ENCODE measurements at places on chromosomes 5 and 9. TPM values are rescaled to one million over a fixed set of nuclear protein-coding genes. Genes with fewer than 3 reads are reported as not detected.
A peak's percentile ranks its signal among the peaks of the same experiment; 100 is the strongest.

DNA sequence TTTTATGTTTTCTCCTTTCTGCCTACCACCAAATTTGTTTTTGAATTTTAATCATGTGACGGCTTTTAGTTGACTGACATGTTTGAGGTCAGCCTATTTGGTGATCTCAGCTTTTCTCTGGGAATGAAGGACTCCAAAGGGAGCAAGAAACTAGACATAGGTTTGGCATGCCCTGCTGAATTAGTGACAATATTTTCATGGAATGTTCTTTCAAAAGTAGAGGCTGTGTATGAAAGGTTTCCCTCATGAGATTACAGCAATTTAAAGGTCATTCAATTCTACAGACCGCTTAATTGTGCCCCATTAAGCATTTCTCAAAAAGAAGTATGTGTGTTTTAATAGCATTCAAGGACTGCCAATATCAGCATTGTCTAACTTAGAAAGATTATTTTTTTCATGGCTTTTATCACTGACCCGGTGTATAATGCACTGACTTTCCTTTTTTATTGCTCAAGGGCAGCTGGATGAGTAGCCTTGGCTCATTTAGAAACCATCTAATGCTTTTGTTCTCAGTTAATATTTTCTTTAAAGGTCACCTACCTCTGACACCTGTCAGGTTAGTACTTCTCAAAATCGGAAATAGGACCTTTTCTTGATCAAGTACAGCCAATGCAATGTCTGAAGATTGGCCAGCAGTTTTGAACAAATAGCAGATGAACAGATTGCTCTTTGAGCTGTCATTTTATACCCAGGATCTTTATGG is 8.1 kb upstream of the MLLT3 start:
- no peak overlapping the region for H3K27ac ChIP-seq
- no peaks in the 10 kb centered on the region for H3K4me1 ChIP-seq
- H3K27me3 ChIP-seq, result no peaks in the 10 kb centered on the region
- H3K4me3 ChIP-seq, result no peak overlapping the region
- no peak for DNase-seq
- no peaks in the 10 kb centered on the region for H3K36me3 ChIP-seq

GRCh38 chr9:137241490-137242268 is 592 bp downstream of the TUBB4B start:
- H3K27me3 ChIP-seq, result peaks cover 12% of the 10 kb centered on the region
- peaks cover 28% of the 10 kb centered on the region for H3K4me1 ChIP-seq
- peak; percentile 59 for DNase-seq
- H3K27ac ChIP-seq, result peak overlapping the region; percentile 100
- H3K36me3 ChIP-seq, result peaks cover 67% of the 10 kb centered on the region

DNA sequence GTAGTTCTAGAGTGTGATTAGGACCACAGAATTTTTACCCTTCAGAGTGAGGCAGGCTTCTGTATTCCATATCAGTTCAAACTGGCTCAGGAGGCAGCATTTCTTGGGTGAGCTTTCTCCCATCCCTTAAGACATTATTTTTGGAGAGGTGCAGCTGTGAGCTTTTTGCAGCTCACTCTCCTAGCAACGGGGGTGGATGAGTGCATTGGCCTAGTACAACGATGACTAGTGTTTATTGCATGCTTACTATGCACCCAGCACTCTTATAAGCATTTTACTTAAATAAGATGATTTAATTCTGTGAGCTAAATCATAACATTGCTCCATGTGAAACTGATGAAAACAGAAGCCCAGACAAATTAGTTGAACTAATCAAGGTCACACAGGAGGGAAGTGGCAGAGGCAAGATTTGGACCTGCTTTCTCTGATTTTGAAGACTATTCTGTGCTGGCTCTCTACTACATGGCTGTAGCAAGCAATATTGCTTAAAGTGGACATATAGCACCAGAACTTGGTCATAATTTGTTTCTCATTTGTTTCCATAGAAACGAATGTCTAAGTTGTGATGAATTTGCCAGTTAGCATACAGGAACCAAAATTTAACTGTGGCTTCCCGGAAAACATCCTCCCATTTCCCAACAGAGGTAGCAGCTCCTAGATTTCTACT is 372.1 kb upstream of the RIOK2 start:
- H3K4me1 ChIP-seq, result no peaks in the 10 kb centered on the region
- no peak for DNase-seq
- no peak overlapping the region for H3K4me3 ChIP-seq
- no peaks in the 10 kb centered on the region for H3K36me3 ChIP-seq
- H3K27ac ChIP-seq, result no peak overlapping the region

DNA sequence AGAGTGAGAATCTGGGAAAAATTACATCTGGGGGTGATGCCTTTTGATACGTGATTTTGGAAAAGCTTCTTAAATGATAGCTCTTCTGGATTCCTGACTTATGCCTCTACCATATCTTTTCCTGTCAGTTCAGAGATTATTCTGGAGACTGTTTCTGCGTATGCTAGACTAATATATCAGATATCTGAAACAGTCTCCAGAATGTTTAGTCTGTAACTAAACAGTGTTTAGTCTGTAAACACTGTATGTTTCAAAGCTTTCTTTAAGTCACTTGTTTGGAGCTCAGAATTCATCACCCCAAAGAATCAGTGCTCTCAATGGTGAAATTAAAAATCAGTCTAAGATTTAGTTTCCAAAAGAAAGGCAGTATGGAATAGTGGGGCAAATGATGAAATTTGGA is 19.7 kb downstream of the C9orf85 start:
- H3K27me3 ChIP-seq, result no peaks in the 10 kb centered on the region
- H3K27ac ChIP-seq, result no peak overlapping the region
- DNase-seq, result no peak

DNA sequence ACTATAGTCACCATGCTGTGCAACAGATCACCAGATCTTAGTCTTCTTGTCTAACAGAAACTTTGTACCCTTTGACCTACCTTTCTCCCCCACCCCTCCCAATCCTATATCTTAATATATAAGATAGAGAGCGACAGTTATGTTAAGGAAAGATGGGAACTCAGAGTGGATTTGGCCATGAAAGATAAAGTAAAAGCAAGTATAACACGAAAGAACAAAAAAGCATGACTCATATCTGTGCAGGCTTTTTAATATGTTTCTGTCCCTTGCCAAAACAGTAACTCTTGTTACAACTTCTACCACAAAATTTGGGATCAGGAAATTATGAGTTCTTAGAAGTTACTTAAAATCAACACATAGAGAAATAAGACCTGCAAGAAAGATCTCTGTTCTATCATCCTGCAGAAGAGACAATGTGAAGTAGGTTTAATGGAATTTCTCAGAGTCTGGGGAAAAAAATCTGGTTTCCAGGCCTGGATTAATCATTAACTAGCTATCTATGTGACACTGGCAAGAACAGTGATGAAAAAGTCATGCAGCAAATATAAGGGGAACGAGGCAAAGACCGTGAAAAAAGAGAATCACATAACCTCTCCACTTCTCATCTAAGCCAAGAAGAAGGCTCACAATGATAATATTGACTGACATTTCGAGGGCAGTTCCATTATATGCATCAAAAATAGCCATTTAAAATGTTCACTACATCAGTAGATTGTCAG is 18.6 kb downstream of the BAAT start:
- no peak for DNase-seq
- H3K4me3 ChIP-seq, result no peak overlapping the region
- peak overlapping the region; percentile 20 for H3K27ac ChIP-seq

- H3K27me3 ChIP-seq, result no peaks in the 10 kb centered on the region
- no peak for DNase-seq
- peaks cover 21% of the 10 kb centered on the region for H3K4me1 ChIP-seq
- H3K36me3 ChIP-seq, result no peaks in the 10 kb centered on the region
- no peak overlapping the region for H3K27ac ChIP-seq
These were observed 89.4 kb downstream of the SLC44A1 start for GRCh38 chr9:105333811-105334210.

DNA sequence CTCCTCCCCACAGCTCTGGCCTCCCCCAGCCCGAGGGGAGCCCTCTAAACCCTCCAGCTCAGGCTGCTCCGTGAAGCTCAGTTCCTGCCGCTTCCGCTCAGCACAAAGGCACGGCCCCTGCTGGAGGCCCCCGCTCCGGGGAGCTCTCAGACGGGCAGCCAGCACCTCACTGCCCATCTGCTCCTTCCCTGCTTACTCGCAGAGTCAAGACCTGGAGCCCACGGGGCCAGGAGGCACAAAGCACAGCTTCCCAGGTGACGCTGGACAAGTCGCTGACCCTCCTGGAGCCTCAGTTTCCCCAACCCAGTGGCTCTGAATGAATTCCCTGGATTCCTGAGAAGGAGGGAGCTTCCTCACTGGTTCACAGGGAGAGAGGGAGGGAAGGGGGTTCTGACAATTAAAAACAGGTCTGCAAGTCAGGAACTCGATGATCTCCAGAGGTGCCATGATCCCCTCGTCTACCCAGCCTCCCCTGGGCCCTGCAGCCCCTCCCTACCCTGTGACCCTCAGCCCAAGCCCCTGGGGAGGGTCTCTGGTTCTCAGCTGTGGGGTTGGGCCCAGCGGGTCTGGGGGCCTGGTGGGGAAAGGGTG is 36.2 kb downstream of the VAV2 start:
- H3K4me1 ChIP-seq, result peaks cover 9% of the 10 kb centered on the region
- H3K4me3 ChIP-seq, result no peak overlapping the region
- peaks cover 7% of the 10 kb centered on the region for H3K36me3 ChIP-seq
- no peaks in the 10 kb centered on the region for H3K27me3 ChIP-seq
- no peak overlapping the region for H3K27ac ChIP-seq
- no peak for DNase-seq

- H3K4me3 ChIP-seq, result no peak overlapping the region
- H3K27me3 ChIP-seq, result no peaks in the 10 kb centered on the region
- H3K36me3 ChIP-seq, result no peaks in the 10 kb centered on the region
- no peak for DNase-seq
- no peak overlapping the region for H3K27ac ChIP-seq
These were observed 720.6 kb downstream of the PTPRD start for GRCh38 chr9:9892217-9892616.

GRCh38 chr9:32427111-32427873 is 42.8 kb downstream of the ACO1 start:
- peaks cover 34% of the 10 kb centered on the region for H3K4me1 ChIP-seq
- H3K27me3 ChIP-seq, result no peaks in the 10 kb centered on the region
- H3K27ac ChIP-seq, result peak overlapping the region; percentile 58
- peaks cover 40% of the 10 kb centered on the region for H3K36me3 ChIP-seq
- DNase-seq, result peak; percentile 7

GRCh38 chr5:64347309-64347708 is 158.5 kb upstream of the RGS7BP start:
- no peaks in the 10 kb centered on the region for H3K27me3 ChIP-seq
- H3K4me1 ChIP-seq, result no peaks in the 10 kb centered on the region
- no peak overlapping the region for H3K27ac ChIP-seq
- no peaks in the 10 kb centered on the region for H3K36me3 ChIP-seq
- no peak overlapping the region for H3K4me3 ChIP-seq

DNA sequence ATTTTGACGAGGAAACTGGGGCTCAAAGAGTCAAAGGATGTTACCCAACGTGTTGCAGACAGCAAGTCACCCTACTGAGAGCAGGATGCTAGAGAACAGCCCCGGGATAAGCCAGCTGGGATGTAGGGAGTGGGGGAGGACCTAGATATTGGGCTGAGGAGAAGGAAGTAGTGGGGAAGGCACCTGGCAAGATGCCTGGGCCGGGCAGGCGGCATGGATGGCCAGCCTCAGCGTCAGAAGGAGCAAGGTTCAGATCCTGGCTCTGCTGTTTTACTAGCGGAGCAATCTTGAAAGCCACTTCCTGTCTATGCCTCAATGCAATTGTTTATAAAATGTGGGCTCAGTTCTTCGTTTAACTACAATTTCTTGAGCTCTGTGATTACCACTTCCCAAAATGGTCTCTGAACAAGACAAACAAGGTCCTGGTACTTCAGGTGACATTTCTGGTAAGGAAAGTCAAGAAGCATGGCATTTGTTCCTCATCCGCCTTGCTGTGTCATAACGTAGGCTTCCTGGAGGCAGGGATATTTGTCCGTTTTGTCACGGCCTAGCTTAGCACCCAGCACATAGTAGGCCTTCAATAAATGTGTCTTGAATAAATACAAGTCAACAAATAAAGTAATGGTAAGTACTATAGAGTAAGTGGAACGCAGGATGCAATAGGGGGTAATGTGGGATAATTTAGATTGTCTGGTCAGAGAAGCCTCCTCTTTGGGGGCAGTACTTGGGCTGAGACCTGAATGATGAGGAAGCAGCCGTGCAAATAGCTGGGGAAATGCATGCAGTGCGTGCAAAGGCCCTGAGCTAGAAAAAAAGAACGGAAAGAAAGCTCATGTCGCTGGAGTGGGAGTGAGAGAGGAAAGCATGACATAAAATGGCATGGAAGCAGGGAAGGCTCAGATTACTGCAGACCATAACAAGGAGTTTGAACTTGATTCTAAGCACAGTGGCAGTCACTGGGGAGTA is 70.5 kb downstream of the SMIM23 start:
- no peak overlapping the region for H3K4me3 ChIP-seq
- peaks cover 9% of the 10 kb centered on the region for H3K36me3 ChIP-seq

GRCh38 chr9:72365525-72366256 is 683 bp upstream of the ZFAND5 start:
- H3K4me3 ChIP-seq, result peak overlapping the region; percentile 94
- DNase-seq, result peak; percentile 48
- no peaks in the 10 kb centered on the region for H3K27me3 ChIP-seq
- peak overlapping the region; percentile 99 for H3K27ac ChIP-seq

DNA sequence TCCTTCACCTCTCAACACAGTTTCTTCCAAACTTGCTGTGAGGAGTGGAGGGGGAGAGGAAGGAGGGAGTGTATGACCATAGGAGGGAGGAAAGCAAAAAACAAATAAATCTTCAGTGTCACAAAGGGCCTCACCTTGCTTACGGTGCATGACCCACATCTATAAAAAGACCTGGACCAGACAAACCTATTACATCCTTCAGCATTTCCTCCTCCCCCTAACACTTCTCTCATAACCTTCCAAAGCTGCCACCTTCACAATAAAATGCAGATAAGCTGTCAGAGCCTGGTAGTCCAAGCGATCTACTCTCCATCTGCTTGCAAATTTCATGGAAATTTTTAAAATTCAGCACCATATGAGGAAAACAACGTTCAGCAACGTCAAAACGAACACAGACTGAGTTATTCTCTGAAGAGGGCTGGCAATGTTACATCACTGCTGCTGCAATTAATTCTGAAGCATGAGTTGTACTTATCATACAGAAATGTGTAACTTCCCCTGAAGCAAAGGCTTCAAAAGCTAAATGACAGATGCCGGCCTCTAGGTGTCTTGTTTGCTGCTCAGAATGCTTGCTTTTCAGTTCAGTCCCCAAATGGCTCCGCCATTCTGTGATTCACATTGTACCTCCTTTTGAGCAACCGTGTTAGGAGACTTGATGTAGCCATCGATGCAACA is 62.9 kb downstream of the EFNA5 start:
- H3K27ac ChIP-seq, result peak overlapping the region; percentile 62
- H3K4me1 ChIP-seq, result peaks cover 83% of the 10 kb centered on the region
- peak overlapping the region; percentile 41 for H3K4me3 ChIP-seq
- peaks cover 25% of the 10 kb centered on the region for H3K36me3 ChIP-seq
- DNase-seq, result no peak
- H3K27me3 ChIP-seq, result no peaks in the 10 kb centered on the region

SEMA5A gene
- total RNA-seq, result 0.52 TPM

ZNF658 gene
- 2.5 TPM for total RNA-seq

PCA3 gene
- total RNA-seq, result not detected

All from Calu3 (cell line).